ENCODE measurements at places on chromosomes 3 and 15. TPM values are rescaled to one million over a fixed set of nuclear protein-coding genes. Genes with fewer than 3 reads are reported as not detected.

DNA sequence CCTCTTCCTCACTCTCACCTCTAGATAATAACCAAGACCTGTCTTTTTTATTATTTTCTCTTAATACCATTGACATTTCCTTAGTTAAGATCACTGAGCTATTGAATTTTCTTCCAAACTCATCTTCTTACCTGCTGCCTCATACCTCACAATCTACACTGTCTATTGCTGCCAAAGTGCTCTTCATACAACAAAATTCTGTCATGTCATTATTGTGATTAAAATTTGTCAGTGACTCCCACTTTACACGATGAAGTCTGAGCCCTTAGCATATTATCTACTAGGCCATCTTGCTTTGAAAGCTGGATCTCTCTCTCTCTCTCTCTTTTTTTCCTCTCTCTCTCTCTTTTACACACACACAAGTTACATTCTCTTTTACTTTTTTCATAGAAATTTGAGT is 73.3 kb downstream of the NSUN3 start:
- DNase-seq: no peak

Gene PLSCR2
- total RNA-seq: not detected

GRCh38 chr3:184186184-184186901 is at the start of gene ABCF3:
Gene ABCF3 (plus strand): TSS chr3:184186199. CDS start chr3:184186208, 9 bp downstream.
- no peak for DNase-seq

Gene TERC
- 69.1 TPM for total RNA-seq
